ENCODE measurements at places on chromosomes 1 and 21.

- no peak for DNase-seq
These were observed 8.7 kb upstream of the TNFRSF14 start for GRCh38 chr1:2547210-2548067.

DNA sequence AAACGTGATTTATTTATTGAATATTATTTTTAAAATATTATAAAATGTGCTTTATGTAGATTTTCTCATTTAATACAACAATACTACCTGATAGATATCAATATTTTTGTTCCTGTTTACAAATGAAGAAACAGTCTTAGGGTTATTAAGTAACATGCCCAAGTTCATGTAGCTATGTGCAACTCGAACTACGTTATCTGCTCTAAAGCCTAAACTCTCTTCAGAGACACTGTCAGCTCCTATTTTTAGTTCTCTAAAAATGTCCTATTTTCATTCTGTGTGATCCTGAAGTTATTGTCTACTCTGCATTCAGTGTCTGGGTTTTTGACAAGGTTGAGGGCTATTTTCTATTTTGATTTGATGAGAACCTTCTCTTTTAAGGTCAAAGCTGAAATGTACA lies 550.1 kb upstream of the B3GALT2 start:
- no peak for DNase-seq

GRCh38 chr1:56285554-56286402 lies 293.6 kb downstream of the PLPP3 start:
- DNase-seq = no peak

DNA sequence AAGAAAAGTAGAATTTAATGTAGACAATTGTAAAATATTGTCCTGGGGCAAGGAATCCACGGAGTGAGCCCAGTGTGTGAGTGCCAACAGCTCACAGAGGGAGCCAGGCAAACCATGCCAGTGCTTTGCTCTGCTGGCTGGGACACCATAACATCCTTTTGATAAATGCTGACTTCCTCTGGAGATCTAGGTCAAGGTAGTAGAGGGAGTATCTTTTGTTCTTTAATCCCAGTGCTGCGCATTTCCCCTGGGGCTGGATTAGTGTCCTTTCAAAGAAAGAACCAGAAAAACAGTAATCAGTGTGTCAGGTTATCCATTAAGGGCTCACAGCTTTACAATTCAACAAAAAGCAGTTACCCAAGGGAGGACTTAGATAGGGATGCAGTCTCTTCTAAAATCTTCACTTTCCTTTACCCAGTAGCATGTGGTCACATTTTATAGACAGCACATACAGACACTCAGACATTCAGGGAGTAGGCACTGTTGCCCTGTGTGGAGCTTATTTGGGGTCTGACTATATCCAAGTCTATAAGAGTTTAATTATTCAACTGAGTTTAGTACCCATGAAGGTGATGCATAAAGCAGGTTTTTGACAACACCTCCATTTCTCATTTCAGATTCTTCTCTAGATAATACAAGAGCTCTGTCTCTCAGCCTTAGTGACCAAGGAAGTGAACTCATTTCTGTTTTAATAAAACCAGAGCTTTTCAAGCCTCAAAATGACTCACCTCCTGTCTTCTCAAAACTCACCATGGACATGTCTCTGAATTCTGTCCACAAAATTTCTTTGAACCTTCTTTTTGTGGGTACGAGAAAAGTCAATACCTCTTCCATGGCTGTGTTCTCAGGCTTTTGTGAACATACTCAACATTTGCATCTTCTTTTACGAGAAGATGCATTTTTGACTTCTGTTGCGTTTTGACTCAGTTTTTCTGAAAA lies 215.3 kb downstream of the BRINP2 start:
- DNase-seq = no peak

- no peak for DNase-seq
These were observed 71.4 kb upstream of the PPP2R5A start for GRCh38 chr1:212213784-212214183.

DNA sequence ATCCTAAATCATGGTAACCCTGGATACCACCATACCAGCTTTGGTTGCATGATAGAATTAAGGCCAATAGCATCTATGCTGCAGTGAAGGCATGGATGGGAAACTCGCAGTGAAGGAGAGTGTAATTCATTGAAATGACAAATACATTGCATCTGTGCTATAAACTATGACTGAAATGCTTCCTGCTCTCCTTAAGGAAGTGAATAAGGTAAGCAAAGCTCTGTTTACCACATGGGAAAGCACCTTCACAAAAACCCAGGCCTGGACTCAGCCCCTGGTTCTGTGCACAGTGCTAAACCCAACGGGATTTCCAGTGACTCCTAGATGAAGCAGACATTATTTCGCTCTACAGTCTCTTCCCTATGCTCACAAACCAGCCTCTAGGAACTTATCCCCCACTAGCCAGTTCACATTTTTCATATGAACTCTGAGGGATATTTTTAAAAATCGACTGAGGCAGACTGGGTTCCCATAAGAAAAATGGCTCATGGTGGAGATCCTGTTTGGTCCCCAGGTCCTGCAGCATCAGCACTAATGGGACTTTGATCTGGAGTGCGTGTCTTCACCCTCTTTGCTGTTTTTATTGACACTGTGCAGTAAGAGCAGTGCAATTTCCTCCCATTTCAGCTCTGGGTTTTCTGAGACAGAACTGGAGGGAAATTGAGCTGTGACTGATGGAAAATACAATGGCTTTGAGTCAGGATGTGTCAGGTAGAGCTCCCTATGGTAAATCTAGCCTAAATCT lies 362.7 kb downstream of the SIPA1L2 start:
- no peak for DNase-seq

- no peak for DNase-seq
These were observed 1.4 kb downstream of the PRCC start for GRCh38 chr1:156768610-156769295.

Data from cerebellum (tissue), 4 donors.